T-helper 2 cell (primary cell): ENCODE measurements at places on chromosomes 1 and 21.

GRCh38 chr1:196535727-196536126 lies 72.5 kb downstream of the KCNT2 start:
- DNase-seq = no peak

DNA sequence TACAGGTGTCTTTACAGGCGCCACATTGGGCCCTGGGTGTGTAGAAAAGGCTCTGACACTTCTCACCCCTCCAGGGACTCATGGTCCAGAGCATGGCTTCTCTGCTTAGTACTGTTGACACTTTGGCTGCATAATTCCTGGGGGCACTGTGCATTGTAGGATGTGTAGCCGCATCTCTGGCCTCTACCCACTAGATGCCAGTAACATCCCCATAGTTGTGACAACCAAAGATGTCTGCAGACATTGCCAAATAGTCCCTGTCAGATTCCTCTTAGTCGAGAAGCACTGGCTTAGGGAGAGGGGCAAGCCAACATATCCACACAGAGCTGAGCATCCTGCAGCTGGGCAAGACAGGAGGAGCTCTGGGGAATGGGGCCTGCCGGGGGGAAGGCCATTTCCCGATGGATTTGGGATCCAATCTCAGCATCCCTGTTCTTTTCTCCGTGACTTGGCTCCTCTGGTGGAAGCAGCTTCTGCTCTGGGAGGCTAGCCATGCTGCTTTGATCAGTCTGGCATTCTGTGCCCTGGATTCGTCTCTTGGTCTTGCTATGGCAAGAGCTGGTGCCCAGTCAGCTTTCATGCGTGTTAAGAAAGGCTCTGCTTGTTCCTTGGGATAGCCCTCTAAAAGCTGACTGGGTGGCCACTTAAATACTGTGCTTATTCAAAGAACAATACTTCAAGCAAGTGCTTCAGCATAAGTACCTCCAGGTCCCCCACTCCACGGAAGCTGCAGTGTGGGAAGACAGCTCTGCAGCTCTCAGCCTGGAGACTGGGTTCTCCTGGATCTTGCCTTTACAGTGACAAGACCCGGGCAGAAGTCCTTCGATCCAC lies 38.3 kb upstream of the SCMH1 start:
- no peak for DNase-seq

DNA sequence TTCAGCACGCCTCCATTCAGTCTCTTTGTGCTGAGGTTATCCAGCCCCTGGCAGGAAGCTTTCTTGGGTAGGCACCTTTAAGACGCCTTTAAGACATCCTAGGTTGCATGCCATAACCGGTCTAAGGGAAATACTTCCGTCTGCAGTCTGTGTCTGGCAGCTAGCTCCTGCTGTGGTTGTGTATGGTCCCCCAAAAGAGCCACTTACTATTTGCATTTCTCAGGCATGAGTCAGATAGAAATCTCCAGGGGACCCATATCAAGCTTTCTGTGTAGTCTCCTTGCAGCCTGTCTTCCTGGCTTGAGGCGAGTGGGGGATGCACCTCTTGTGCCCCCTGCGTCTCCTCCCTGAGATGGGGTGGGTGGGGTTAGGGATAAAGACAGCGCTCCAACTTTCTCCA lies 10.0 kb upstream of the RYR2 start:
- DNase-seq = peak; percentile 10

- DNase-seq = no peak
Measured at GRCh38 chr1:41638086-41639024, 153.9 kb upstream of the EDN2 start.

GRCh38 chr1:198669023-198669698 lies 30.3 kb downstream of the PTPRC start:
- DNase-seq = no peak

DNA sequence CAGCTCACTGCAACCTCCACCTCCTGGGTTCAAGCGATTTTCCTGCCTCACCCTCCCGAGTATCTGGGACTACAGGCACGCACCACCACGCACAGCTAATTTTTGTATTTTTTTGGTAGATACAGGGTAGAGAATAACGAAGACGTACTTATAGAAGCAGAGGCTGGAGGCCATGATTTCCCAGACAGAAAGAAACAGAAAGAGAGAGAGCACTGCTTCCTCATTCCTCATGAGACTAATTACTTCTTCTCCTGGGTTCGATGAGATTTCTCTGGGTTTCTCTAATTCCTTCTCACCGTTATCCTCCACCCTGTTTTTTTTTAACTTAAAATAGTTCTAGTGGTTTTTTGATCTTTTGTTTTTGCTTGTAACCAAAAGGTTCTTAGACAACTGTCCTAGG lies 23.4 kb upstream of the PTP4A2 start:
- no peak for DNase-seq

DNA sequence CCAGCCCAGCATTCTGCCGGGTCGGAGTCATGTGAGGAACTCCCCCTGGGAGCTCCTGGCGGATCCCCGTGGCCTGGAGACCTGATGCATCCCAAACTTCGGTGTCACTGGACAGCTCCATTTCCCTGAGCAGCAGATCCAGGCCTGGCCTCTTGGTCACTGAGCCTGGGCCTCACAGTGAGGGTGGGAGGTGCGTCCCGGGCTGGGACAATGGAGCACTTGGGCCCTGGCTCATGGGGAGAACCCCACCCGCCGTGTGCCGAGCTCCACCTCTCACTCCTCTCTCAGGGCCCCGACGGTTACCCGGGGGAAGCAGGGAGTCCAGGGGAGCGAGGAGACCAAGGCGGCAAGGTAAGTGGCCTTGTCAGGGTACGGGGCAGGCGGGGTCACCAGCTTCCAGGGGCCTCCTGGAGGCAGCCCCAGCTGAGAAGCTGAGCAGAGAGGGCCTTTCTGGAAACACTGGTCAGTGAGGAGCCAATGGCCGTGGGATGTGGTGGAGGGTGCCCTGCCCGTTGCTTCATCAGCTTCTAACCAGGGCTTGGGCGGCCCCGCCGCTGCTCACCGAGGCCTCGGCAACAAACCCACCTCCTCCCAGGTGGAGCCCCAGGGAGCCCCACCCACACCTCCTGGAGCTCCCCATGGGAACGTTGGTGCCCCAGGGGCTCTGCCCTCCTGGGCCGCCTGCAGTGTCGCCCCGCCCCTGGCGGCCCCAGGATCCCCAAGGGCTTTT lies 19.8 kb downstream of the COL6A2 start:
- DNase-seq = no peak

- DNase-seq = no peak
Measured at GRCh38 chr1:62995173-62995572, 211.2 kb downstream of the ATG4C start.
